ENCODE measurements at places on chromosomes 6 and 20.

- no peak for DNase-seq
These were observed 17.7 kb downstream of the SYNJ2 start for GRCh38 chr6:157999168-158000051.

DNA sequence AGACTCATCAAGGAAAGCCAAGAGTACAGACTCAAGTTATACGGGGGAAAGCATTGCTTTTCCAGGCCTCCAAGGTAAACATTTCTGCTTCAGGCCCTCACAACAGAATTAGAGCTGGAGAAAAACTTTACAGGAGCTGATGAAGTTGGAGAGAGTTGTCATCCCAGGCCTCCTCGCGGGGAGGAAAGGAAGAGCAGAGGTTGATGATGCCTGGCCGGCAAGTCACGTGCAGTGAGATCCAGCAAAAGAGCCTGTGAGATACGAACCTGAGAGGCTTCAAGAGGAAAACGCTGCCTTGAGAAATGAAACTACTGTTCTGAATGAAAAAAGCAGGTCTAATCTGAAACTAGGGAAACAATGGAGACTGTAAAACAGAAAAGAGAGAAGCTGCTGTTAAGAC lies 122.9 kb downstream of the FAM120B start:
- DNase-seq: peak; percentile 61

DNA sequence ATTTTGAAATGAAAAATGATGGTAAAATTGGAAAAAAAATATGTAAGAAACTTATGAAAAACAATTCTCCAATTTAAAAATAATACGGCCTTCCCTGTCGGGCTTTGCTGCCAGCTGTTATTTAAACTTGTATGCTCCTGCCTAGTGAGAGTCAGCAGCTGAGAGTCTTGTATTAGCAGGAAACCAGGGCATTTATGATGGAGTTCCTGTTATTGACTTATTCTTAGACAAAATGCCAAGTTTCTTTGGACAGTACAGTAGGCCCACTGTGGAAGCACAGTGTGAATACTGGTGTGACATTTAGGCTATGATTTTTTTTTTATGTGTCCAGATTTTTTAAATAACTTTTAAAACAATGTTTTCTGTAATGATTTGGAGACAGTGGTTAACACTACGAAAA lies 42.1 kb downstream of the GMDS start:
- peak; percentile 36 for DNase-seq

DNA sequence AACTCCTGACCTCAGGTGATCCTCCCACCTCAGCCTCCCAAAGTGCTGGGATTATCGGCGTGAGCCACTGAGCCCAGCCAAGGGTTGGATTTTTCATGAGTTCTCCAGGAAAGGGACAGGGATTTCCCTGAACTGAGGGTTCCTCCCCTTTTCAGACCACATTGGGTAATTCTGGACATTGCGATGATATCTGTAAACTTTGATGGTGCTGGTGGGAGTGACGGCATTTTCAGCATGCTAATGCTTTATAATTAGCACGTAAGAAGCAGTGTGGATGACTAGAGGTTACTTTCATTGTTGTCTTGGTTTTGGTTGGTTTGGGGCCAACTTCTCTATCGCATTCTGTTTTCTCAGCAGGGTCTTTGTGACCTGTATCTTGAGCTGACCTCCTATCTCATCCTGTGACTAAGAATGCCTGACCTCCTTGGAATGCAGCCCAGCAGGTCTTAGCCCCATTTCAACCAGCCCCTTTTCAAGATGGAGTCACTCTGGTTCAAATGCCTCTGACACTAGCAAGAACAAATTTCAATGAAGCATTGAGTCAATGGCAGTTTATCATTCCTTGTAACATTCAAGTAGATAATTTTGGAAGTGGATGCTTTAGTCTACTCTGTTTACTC lies 156.5 kb downstream of the TTLL2 start:
- DNase-seq: no peak

- DNase-seq: peak; percentile 46
These were observed 156.7 kb upstream of the THEMIS start for GRCh38 chr6:128057541-128057940.

DNA sequence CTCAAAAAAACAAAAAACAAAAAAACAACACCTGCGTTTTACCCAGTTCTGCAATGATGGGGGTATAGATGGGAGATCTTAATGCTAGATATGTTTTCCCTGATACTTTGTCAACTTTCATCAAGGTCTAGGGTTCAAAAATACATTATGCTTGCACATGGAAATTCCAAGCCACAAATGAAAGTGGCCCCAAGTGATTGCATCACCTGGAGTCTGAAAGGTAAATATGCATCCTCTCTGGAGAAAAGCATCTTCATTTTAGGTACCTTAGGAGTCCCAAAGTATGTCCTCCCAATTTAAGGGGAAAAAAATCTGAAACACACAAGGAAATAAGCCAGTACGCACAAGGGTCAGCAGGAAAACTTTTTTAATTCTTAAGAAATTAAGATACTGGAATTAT lies 12.6 kb upstream of the ZC3H12D start:
- DNase-seq: no peak

DNA sequence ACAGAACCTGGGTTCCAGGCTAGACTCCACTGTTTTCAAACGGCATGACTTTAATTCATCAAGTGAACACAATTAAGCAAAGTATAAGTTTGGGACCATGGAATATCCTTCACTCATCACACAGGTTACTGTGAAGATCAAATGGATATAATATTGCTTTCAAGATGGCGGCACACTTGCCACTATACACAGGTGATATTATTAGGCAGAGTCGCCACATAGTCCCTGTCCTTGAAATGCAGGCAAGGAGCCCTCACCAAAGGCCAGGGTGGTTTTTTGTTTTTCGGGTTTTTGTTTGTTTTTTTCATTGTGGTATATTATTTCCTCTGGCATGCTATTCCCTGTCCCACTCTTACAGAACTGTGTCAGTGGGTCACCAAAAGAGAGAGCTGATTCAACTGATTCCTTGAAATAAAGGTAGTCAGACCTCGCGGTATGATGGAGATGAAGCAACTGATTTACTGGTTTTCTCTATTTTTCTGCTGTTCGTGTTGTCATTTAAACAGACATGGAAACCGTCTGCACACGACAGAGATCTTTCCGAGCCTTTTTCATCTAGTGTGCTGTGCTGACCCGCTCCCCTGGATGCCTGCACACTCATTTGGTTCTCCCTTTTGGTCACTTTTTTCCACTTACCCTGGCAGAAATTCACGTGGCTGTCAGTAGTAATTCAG lies 29.7 kb downstream of the MYB start:
- DNase-seq: no peak

Measured in cardiac fibroblast (primary cell).